ENCODE measurements at places on chromosomes 11 and 22.

GRCh38 chr22:43209523-43209890 is 22.6 kb upstream of the TTLL12 start:
- H3K27me3 ChIP-seq = no peaks in the 10 kb centered on the region
- no peaks in the 10 kb centered on the region for H3K36me3 ChIP-seq
- H3K4me3 ChIP-seq = no peak overlapping the region
- DNase-seq = no peak

DNA sequence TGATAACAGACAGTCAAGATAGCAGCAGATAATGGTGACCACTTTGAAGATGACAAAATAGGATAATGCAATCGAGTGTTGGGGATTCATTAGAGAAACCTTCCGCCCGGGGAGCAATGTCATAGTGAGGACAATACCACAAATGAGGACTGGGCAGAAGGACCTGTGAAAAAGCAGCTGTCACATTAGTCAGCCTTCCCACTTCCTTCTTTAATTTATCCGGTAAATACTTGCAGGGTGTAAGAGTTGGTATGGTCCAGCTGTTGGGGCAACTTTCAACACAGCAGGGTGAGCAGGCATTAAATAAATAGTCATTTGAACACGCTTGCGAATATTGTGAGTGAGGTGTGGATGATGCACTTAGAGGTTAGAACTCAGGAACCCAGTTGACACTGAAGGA is 132.5 kb upstream of the KIRREL3 start:
- H3K36me3 ChIP-seq = no peaks in the 10 kb centered on the region
- no peak overlapping the region for H3K27ac ChIP-seq
- DNase-seq = no peak
- no peak overlapping the region for H3K4me3 ChIP-seq

- H3K4me1 ChIP-seq = no peaks in the 10 kb centered on the region
- H3K36me3 ChIP-seq = no peaks in the 10 kb centered on the region
- no peak for DNase-seq
- no peaks in the 10 kb centered on the region for H3K27me3 ChIP-seq
- no peak overlapping the region for H3K27ac ChIP-seq
These were observed 53.7 kb downstream of the CADM1 start for GRCh38 chr11:115450519-115450918.

- H3K4me1 ChIP-seq = peaks cover 19% of the 10 kb centered on the region
- peak overlapping the region; percentile 42 for H3K27ac ChIP-seq
- no peak for DNase-seq
- H3K4me3 ChIP-seq = no peak overlapping the region
These were observed 12.3 kb downstream of the APOL6 start for GRCh38 chr22:35660291-35661127.
